ENCODE measurements at places on chromosomes 16 and 17.
A peak's percentile ranks its signal among the peaks of the same experiment; 100 is the strongest.

GRCh38 chr16:89485701-89486246 lies 4.6 kb downstream of the ANKRD11 start:
- DNase-seq: no peak

DNA sequence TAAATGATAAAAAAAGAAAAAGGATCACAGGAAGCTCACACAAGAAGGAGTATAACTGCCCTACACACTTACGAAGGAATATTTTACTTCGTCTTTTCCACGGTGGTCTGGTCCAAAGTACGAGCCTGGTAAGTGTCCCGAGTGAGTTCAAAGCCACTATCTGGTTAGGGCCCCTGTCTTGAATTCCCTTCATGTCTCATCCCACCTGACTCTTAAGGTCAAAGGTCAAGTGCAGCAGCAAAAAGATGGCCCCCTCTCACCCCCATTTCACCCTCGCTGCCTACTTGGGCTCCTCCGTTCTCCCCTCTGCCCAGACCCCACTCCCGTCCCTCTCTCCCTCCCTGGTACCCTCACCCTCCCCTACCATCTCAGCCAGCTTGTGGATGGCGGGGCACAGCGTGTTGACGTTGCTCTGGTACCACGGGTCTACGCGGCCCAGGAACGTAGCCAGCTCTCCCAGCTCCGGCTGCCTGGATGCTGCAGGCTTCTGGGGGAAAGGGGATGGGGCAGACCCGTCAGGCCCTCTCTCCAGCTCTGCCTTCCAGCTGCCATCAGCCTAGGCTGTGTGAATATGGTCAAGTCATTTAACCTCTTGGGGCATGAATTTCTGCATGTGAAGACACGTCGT lies 27.8 kb upstream of the MFSD6L start:
- no peak for DNase-seq

DNA sequence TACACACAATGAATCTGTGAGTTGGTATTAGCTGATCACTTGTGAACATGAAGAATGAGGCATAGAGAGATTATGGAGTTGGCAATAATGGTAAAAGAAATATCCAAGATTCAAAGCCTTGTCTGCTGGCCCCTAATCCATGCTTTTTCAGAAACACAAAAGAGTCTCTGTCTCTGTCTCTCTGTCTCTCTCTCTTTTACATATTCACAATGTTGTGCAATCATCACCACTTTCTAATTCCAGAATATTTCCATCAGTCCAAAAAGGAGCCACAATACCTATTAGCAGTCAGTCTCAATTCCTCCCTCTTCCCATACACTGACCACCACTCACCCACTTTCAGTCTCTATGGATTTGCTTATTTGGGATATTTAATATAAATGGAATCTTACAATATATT lies 370.1 kb upstream of the CDH8 start:
- DNase-seq: no peak

DNA sequence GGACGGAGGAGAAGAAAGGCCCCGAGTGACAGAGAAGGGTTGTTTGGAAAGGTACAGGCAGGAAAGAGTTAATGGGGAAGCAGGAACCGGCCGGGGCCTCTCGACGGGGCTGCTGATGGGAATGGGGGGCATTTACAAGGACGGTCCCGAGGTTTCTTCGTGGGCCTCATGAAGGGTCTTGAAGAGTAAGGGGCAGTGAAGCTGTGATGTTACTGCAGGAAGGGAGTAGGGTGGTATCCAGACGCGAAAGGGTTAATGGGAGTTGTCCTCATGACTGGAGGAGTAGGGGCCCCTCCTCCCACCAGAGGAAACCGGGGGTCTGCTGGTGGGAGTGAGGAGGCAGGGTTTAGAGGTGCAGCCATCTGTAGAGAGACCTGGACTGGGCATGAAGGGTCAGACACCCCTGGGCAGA lies 481 bp downstream of the PDK2 start:
- no peak for DNase-seq

- no peak for DNase-seq
Measured at GRCh38 chr17:549177-550040, 165.2 kb downstream of the VPS53 start.

GRCh38 chr16:81315271-81316175 lies 761 bp downstream of the GAN start:
- DNase-seq: peak; percentile 9

GRCh38 chr16:11610580-11610979 lies 23.9 kb upstream of the LITAF start:
- DNase-seq: no peak

DNA sequence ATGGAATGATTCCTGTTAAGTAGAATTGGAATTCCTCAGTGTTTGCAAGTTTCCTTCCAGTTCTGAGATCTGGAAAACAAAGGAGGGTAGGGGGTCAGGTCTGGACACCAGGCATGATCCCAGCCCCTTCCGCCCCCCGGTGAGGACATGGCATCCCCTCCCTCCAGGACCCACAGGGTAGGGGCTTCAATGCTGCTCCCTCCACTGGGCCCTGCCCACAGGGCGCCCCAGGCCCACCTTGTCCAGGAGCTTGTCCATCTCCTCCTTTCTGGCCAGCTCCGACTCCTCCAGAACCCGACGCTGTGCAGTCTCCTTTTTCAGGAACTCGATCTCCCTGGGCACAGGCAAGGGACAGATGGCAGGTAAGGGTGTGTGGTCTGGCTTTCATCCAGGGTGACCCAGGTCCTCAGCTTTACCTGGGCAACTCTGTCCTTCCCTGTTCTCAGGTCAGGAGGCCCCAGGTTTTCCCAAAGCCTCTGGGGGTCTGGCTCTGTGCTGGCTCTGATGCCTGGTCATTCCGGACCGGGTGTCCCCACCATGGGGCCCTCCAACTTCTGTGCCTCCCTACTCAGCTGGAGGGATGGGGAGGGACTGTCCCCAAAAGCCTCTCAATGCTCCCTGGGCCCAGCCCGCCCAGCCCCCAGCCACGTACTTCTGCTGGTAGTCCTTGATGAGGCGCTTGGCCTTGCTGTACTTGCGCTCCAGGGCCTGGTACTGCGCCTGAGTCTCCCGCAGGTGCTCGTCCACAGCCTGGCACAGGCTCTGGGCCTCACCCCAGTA lies 5.5 kb upstream of the SAMD14 start:
- no peak for DNase-seq

DNA sequence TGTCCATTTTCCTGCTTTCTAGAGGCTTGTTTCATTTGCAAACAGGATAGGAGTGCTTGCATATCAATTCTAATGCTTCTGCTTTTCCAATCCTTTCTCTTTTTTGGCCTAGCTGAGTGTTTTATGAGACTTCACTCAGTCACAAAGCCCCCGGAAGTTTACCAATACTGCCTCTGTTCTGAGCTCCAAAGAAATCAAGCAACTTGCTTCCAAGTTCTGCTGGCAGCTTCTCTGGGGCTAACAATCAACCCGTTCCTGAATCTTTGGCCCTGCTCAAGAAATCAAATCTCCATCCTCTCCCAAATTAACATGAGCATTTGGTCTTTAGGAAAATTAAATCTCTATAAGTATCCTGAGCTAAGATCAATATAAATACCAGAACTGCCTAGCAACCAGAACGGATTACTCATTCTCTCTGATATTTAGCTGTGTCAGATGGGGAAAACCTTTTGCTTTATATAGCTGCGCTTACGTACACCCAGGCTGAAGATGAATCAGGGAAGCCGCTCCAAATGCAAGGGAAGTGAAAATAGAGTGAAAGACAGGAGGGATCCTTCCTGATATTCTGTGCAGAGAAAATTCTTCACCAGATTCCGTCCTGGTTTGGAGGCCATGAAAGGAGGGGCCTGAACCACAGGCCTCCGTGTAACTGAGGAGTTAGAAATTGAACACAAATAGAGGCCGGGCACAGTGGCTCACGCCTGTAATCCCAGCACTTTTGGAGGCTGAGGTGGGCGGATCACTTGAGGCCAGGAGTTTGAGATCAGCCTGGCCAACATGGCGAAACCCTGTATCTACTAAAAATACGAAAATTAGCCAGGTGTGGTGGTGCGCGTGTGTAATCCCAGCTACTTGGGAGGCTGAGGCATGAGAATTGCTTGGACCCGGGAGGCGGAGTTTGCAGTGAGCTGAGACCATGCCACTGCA lies 23.3 kb upstream of the GRB2 start:
- DNase-seq: no peak

- no peak for DNase-seq
Measured at GRCh38 chr17:73718362-73718761, 74.1 kb upstream of the SDK2 start.

GRCh38 chr17:66526827-66527226 lies 224.4 kb downstream of the PRKCA start:
- DNase-seq: no peak

GRCh38 chr17:39845052-39845846 lies 18.9 kb downstream of the IKZF3 start:
- DNase-seq: no peak

DNA sequence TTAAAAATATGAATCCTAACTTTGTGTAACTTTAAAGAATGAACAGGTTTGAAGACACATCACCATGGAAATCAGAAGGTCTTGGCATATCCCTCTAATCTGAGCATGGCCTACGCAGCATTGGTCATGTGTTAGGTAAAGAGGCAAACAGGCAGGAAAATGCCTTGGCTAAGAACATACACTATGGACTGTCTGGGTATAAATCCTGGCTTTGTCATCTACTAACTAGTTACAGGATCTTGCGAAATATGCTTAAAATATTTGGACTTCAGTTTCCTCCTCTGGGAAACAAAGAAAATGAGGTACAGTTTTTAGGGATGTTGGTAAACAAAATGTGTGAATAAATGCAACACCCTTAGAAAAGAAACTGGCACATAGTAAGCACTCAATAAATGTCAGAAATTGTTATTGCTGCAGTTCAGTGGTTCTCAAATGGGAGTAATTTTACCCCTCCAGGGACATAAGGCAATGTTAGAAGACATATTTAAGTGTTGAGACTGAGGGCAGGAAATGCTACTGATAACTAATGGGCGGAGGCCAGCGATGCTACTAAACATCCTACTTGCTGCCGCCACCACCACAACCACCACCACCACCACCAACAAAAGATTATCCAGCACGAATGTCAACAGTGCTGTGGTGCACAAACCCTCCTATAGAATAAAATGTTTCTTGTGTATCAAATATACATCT lies 770.8 kb upstream of the SOX9 start:
- no peak for DNase-seq

DNA sequence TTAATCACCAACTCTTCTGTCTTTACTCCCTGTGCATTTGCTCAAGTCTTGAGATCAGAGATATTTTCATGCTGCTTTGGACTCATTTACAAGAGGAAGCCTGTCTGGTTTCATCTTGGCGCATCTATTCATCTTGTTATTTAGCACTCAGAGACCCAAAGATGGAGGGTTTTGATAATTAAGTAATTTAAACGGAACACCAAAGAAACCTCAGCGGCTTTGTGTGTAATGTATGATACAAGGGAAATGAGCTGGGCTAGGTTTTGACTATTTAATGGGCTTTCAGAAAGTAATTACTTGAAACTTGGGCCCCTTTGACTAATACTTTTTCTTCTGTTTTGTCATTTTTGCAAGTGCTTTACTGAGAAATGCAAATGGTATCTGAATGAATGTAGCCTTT lies 66.2 kb upstream of the CACNG3 start:
- DNase-seq: no peak

GRCh38 chr16:50821586-50821985 lies 79.7 kb downstream of the CYLD start:
- no peak for DNase-seq

DNA sequence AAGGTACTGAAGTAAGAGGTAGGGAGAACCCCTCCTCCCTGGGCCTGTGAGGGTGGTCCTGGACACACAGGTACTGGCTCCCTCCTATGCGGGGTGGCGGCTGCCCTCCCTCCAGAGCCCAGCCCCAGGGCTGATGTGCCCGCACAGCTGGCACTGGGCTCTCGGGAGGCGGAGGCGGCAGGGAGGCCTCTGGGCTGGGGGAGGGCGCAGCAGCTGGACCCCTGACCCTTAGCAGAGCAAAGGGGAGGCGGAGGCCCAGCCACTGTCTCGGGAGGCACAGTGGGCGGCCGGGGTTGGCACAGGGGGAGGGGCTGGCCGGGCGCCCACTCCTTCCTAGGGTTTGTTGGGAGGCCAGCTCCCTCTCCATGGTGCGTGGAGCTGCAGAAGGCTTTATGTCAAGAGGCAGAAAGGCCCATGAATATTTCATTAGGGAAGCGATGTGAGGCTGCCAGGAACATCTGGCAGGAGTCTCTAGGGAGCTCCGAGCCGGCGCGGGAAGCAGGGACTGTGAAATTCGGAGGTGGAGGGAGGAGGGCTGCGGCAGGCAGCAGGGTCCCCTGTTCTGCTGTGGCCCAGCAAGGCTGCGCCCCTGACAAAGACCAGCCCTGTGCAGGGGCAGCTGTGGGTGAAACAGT lies 44.1 kb upstream of the ACSF3 start:
- no peak for DNase-seq

GRCh38 chr16:73408311-73408710 lies 360.4 kb upstream of the ZFHX3 start:
- DNase-seq: no peak

DNA sequence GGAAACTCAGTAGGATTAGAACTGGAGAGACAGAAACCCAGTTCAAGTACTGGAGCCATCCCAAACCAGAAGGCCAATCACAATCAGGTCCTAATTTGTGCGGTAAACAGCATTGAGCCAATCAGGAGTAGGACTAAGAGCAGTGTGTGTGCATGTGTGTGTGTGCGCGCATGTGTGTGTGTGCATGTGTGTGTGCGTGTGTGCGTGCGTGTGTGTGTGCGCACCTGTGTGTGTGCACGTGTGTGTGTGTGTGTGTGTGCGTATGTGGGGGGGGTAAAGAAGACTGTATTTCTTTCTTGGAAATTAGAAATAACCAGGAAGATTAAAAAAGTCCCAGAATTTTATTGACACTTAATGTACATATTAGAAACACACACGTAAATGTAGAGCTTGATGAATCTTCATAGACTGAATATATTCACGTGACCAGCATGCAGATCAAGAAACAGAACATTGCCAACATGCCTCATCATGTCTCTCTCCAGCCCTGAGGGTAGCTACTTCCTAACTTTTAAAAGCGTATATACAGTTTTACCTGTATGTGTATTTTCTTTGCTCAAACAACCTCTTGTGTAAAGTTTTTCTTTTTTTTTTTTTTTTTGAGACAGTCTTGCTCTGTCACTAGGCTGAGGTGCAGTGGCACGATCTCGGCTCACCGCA lies 919 bp upstream of the DHRS7C start:
- no peak for DNase-seq

DNA sequence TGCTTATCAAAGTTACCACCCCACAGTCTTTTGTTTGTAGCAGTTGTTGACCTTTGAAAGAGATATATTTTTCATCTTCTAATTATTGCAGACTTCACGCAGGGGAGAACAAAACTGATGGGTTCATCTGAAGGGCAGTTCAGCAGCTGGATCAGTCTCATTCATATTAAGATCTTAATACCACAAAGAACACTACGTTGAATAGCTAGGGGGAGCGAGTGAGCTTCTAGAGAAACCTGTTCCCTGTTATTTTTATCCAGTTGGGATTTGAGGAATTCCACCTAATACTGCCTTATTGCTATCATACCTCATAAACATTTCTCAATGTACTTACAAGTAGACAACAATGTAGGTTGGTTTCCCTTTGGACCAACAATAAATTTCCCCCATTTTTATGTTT lies 306.1 kb upstream of the KIF2B start:
- no peak for DNase-seq

DNA sequence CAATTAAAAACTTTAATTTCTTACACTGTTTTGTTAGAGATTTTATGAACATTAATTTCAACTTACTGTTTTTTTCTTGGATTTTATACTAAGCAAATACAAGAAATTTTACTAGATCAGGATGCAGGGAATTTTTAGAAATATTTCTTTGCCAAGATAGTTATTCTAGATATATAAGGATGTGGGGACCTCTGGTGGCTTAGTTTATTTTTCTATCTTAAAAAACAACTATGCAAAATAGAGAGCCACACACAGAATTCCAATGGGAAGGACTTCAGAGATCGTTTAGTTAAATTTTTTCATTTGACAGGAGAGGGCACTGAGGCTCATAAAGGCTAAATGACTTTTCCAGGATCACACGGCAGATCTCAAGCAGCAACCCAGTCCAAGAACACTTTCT lies 23.0 kb upstream of the CAPNS2 start:
- no peak for DNase-seq
